Kasumi-1 (cell line): ENCODE measurements at places on chromosomes 1 and 21.

- DNase-seq = no peak
Observed at GRCh38 chr1:206735553-206736031, 35.0 kb upstream of the IL19 start.

- DNase-seq = peak; percentile 6
Observed at GRCh38 chr1:10867138-10867721, 70.8 kb upstream of the CASZ1 start.

DNA sequence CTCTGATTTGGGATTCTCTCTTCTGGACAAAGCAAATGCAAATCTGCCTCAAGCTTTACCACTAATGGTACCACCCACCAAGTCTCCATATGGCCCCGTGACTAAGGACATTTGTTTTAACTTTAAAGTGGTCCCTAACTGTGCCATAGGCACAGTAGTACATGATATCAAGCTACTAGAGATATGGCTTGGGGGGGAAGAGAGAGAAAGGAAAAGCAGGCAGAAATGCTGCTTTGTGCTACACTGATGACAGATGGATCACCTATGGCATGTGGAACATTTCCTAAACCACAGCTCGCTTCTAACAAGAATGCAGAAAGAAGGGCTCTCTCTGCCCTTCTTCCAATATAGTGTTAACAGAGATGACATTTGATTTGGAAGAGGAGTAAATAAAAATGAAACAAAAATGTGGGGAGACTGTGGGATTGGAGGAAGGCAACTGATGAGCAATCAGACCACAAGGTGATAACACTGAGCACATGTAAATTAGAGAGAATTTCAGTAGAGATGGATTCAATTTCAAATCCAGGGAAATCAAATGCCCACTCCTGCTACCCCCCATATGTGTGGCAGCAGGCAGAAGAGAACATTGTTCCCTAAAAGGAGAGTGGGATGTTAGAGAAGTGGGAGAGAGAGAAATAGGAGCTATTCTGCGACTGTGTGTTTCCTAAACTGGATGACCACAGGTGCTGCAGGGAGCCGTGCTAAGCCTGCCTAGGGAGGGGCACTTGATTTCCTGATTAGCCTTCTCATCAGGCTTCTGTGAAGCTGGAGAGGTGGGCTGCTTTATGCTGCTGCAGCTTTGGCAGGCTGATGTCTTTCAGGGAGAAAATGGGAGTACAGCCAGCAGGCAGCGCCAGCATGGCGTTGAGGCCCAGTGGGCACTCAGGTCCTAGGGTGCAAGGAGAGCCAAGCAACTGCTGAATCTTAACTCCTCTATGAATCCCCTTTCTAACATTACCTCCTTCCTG is 75.3 kb downstream of the ZNF648 start:
- no peak for DNase-seq

GRCh38 chr1:207941665-207942064 is 30.7 kb upstream of the CD34 start:
- DNase-seq = no peak

DNA sequence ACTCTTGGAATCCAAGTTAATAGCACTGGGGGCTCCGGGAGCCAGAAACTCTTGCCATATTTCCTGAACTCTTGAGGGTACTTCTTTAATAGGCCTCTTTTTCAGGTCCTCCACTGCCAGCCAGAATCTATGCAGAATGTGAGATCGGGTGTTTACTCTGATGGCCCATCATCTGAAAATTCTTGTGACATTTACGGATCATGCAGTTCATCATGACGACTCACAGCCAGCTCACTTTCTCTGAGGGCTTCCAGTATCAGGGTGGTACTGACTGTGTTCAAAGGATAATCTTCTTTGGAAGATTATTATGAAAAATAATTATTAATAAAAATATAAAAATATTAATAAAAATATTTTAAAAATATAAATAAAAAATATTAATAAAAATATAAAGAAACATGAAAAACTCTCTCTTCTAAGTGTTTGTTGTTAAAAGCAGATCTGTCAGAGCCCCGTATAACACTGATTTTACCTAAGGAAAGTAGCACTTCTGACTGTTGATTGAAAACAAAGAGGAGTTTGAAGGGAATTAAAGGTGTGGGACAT is 194.3 kb upstream of the GREM2 start:
- no peak for DNase-seq

DNA sequence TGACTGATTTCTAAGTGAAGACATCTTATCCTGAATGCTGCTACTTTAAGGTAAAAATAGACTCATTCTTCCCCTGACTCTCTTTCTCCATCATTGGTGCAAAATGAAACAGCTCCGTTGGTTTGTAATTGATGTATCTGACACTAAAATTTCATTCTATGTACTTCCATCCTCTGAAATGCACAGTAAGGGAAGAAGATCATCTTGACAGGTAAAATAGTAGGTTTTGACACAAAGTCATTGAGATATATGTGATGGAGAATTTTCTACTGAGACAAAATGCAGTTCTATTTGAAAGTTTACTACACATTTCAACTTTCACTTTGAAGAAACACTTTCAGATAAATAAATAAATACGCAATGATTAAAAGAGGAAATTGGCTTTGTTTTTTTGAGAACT is 348.9 kb downstream of the SMYD3 start:
- no peak for DNase-seq

DNA sequence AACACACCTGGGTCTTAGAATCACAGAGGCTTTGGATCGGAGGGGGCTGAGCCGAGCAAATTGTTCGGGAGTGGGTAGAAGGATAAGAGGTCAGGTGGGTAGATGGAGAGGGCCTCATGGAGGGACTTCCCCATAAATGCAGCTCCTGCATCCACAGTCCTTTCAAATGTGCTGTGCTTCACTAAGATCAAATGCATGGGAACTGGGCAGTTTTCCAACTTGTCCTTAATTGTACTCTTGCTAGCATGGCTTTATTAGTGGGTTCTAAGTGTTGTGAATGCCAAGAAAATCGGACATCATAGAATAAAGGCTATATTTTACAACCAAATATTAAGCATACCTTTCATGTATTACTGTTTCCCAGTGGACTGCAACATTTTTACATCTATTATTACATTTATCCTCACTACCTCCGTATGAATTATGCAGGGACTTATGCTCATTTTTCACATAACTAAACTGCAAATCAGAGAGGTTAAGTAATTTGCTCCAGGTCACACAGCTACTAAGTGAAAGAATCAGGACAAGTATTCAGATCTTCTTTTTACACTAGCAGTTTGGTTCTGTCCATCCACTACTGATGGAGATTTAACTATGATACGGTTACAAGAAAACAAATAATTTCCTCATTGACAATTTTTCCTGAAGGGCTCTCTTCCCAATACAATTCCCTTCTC is 174.5 kb upstream of the RUNX1 start:
- no peak for DNase-seq

- no peak for DNase-seq
Observed at GRCh38 chr1:153390938-153391710, at the start of gene S100A8. Gene S100A8 (minus strand): TSS chr1:153391073. CDS start chr1:153390535, 538 bp downstream.

GRCh38 chr1:2253036-2253796 is 25.1 kb downstream of the SKI start:
- DNase-seq = no peak

- DNase-seq = no peak
Observed at GRCh38 chr1:101128846-101129245, 103.3 kb upstream of the DPH5 start.

DNA sequence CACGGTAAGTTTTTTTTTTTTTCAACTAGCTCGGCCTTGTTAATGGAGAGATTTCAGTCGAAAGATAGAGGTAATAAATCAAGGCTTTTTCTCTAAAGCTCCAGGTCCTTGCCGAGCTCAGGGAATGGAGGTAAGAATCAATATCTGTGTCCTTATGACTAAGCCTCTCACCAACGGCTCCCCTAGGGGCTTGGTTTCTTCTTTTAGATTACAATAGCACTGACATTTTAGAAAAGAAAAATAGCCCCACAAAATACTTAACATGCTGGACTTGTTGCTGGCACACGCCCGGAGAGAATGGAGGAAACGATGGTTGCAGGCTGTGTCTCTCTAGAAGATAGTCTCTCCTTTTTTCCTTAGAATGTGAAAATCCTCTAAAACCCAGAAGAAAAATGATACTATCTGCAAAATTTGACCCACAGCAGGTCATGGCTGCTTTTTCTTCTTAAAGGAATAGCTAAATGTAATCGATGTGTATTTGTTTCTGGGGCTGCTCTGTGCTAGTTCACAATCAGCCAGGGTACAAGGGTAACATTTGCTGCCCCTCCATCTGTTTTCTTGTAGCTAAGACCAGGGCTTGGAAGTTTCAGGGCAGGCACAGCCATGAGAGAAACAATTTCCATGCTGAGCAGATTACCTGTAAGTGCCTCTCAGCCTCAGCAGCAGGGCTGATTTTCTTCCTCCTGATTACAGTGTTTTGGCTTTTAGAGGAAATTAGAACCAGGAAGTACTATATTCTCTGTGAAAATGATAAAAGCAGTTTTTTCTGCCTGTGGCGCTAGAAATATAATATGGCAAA is 86.2 kb upstream of the GNG12 start:
- DNase-seq = no peak

- no peak for DNase-seq
Observed at GRCh38 chr1:12444329-12444841, 173.6 kb downstream of the DHRS3 start.

GRCh38 chr1:152052606-152053005 is 15.8 kb upstream of the S100A11 start:
- peak; percentile 69 for DNase-seq

DNA sequence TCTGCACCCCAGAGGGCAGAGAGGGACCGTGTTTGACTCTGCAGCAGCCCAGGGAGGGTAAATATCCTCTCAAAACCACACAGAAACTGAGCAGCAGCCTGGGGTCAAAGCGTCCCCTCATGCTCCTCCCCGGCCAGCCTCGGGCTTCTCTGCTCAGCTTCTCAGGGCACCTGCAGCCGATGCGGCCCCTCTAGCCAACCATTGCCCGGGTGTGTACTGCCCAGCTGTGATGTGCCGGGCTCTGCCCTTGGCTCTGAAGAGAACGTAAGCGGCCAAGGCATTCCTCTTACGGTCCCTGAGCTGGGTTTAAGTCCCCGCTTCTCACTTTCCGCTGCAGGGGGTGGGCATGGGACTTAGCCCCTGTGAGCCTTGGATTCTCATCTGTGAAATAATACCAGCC is 5.5 kb downstream of the FAM131C start:
- DNase-seq = no peak

DNA sequence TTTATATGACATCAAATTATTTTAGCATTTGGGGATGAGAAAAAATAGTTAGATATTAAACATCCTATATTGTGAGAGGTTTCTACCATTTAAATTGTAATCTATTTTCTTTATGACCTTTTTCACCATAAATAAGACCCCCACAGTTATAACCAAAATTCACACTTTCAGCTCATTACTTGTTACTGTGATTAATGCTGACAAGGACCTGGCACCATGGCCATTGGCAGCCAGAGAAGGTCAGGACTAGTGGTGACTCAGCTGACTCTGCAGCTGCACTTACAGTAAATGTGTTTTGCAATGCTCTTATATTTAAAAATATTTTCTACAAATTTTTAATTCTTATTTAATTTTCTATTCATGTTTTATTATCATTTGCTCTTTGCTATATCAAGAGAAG is 133.3 kb upstream of the C1orf105 start:
- DNase-seq = no peak

GRCh38 chr1:233631810-233632405 is 18.0 kb downstream of the KCNK1 start:
- no peak for DNase-seq

DNA sequence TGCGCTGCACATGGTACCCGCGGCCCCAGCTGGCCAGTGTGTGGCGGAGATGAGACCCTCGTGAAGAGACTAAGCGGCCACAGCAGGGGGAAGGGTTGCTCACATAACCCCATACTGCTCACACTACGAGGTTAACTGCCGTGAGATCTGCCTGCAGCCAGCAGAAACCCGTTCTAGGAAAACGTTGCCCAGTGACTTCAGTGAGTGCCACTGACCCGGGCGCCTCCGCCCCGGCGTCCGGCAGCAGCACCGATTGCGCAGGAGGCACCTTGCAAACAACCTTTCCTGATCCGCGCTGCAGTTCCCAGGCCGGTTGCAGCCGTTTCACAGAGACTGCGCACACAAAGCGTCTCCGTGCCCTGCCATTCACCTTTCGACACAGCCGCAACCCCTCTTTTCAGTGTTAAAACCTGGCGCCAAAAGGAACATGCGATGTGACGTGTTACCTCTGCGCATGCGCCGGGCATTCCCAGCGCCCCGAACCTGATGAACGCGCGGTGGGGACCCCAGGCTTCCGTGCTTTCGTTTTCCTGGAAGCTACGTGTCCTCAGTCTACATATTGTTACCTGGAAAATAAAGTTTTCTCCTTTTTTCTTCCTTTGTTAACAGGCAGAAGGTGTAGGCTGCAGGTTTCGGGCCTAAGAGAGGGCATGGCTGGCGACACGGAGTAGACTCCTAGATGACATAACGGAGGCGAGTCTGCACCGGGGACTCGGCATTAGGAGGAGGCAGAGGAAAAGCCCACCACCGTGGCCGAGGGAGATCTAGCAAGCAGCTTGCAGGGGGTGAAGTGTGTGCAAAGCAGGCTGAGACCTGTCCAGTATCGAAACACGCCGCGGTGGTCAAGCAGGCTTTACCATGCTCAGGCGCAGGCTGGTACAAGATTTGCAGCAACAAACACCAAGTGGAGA is 8.9 kb downstream of the VPS26C start:
- peak; percentile 83 for DNase-seq

DNA sequence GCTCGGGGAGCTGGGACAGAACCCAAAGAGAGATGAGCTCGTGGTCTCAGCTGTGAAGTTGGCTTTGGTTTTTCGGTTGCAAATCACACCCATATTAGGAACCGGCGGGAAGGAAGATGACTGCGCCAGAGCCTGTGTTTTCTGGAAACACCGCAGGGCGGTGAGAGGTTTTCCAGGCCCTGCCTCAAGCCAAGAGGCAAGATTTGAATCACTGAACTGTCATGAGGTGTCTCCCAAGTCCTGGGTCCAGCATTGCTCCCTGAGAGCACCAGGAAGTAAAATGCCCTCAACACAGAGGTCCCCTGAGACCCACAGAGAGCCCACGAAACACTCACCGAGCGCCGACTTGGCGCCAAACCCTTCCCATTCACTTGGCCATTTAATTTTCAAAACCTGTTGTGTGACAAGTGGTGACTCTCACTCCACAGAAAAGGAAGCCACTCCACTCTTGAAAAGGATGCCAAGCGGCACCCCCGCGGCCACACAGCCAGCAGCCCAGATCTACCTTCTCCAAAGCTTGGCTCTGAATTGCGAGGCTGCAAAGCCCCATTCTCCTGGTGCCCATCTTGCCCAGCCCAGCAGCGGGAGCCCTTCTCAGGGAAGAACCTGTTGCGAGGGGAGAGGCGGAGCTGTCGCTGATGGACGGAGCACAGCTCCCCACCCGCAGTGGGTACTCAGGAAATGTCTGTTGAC is 99.0 kb upstream of the RUNX3 start:
- no peak for DNase-seq
